ENCODE measurements at places on chromosomes 6 and 20. TPM values are rescaled to one million over a fixed set of nuclear protein-coding genes. Genes with fewer than 3 reads are reported as not detected.

GRCh38 chr20:24771542-24772061, 177.5 kb upstream of the CST7 start:
- H3K27ac ChIP-seq: no peak overlapping the region
- H3K4me3 ChIP-seq: no peak overlapping the region
- 0 out of 2 replicates have a peak, but pooled peaks cover 7% of the 10 kb centered on the region for H3K4me1 ChIP-seq

GRCh38 chr6:119308048-119308570, 41.5 kb downstream of the MAN1A1 start:
- no peaks in the 10 kb centered on the region for H3K27me3 ChIP-seq
- no peaks in the 10 kb centered on the region for H3K36me3 ChIP-seq
- peaks cover 63% of the 10 kb centered on the region for H3K4me1 ChIP-seq
- H3K27ac ChIP-seq: peak overlapping the region; percentile 40
- H3K4me3 ChIP-seq: no peak overlapping the region

DNA sequence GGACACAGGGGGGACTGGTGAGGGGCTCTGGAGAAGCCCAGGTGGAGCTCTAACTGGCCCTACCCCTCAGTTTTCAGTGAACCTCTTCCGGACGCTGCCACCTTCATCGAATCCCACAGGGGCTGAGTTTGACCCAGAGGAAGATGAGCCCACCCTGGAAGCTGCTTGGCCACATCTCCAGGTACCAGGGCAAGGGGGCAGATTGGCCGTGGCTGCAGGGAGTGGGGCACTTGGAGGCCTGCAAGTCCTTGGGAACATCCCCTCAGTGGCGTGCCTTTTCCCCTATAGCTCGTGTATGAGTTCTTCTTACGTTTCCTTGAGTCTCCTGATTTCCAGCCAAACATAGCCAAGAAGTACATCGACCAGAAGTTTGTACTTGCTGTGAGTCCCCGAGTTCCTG, 6.6 kb downstream of the MEA1 start:
- H3K4me1 ChIP-seq: no peaks in the 10 kb centered on the region
- H3K27me3 ChIP-seq: no peaks in the 10 kb centered on the region
- no peak overlapping the region for H3K4me3 ChIP-seq

CASS4 gene
- total RNA-seq: 0.17 TPM

DNA sequence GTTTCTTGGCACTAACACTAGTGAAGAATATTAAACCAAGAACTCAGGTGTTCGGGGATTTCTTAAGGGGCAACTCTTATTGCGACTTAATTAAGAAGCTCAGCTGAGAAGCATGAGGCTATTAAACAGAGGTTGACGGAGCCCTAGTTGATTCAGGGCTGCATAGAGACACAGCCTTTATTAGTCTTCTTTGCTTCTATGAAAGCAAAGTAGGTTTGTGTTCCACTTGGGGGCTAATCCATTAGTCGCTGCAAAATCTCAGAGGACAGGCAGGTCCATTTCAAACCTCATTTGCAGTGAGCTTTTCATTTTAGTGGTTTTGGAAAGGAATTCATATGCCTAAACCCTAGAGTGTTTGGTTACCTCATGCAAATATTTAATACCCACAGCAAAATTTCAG, 506.6 kb upstream of the SULF2 start:
- H3K36me3 ChIP-seq: no peaks in the 10 kb centered on the region
- H3K4me1 ChIP-seq: peaks cover 14% of the 10 kb centered on the region
- no peak overlapping the region for H3K4me3 ChIP-seq
- H3K27ac ChIP-seq: no peak overlapping the region
- 0 out of 2 replicates have a peak, but pooled peaks cover 5% of the 10 kb centered on the region for H3K27me3 ChIP-seq
- DNase-seq: no peak

DNA sequence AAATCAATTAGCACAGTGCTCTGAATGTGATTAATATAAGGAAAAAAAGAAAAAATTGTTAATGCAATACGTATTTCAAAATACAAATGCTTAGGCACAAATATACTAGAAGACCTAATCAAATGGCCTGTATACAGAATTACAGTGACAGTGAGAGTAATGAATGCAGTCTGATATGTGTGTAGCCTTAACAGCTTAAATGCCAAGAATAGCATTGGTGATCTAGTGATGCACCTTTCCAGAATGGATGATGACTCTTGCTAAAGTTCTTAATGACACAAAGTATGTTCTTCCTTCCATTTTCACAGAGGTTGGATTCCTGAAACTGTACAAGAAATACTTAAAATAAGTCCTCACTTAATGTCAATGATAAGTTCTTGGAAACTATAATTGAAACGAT, 131.0 kb downstream of the CDKAL1 start:
- no peak for DNase-seq
- H3K27ac ChIP-seq: no peak overlapping the region
- no peaks in the 10 kb centered on the region for H3K27me3 ChIP-seq

- no peaks in the 10 kb centered on the region for H3K4me1 ChIP-seq
- no peaks in the 10 kb centered on the region for H3K27me3 ChIP-seq
- no peak for DNase-seq
Observed at GRCh38 chr6:82914511-82914910, 151.1 kb downstream of the UBE3D start.

DNA sequence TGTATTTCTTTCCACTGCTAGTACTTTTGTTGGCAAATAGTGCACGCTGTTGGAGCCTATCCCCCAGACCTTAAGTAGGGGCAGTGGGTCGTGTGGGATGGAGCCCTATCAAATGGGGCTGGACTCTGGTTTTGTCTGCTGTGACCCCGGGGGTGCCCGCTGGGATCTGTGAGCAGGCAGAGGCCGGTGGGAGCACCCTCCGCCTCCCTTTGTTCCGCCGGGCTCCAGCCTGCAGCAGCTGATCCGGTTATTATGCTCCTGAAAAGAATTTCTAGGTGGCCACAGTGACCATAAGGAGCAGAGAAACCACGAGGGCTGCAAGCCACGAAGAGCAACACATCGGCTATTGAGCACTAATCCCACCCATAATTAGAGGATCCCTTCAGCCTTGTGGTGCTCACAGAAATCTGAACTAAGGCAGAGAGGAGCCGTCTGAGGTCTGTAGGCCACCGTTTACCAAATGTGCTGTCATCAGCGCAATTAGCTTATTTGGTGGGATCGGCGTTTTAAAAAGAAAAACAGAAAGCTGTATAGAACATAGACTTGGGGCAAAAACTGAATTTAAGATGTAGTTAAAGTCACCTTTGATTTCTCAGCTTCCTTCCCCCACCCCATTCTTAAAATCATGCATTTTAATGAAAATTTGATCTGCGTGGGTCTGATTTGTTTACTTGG, 598.3 kb upstream of the JAG1 start:
- peaks cover 23% of the 10 kb centered on the region for H3K4me1 ChIP-seq
- H3K27me3 ChIP-seq: no peaks in the 10 kb centered on the region
- DNase-seq: no peak
- H3K27ac ChIP-seq: no peak overlapping the region

SAMD5 gene
- total RNA-seq: 4.0 TPM

DNA sequence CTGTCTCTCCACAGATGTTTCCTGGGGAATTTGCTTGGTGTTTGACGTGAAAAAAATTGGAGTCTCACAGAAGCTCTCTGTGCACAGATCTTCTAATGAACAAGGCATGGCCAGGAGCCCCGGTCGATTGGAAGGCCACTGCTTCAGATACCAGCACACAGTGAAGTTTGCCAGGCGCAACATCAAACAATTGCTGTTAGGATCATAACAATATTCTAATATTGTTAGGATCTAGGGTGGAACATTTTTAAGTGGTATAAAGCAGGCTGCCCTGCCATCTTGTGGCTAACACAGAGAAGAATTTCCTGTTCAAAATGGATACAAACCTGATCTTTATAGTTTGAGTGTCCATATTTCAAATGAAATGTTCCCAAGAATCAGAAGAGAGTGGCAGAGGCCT, 64.1 kb downstream of the C6orf118 start:
- no peak overlapping the region for H3K4me3 ChIP-seq
- H3K27me3 ChIP-seq: no peaks in the 10 kb centered on the region

DNA sequence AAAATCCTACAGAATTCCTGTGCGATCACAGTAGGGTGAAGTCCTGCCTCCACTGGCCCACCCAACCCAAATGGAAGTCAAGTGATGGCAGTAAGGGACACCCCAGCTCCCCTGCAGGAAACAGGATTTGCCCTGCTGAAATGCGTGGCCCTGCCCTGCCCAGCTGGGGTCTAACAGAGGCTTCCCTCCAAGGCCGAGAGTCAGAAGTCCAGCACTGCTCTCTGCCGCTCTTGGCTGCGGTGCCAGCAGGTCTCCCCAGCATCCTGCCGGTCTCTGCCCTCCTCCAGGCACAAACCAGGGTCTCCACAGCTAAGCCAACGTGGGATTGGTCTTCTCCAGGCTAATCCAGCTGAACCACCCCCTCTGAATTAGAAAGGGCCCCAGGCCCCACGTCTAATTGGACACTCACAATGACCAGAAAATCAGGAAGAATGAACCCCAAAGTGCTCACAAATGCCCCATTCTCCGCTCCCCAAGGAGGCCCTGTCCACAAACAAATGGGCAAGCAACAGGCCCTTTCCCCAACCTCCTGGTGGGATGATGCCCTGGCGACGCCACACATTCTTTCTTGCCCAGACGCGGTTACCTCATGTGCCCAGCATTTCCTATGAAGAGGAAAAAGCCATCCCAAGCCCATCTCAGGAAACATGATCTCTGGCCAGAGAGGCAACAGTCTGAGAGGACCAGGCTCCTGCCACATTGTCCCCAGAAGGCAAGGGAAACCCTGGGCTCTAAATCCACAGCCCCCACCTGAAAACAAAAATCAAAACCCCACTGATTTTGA, 117.2 kb downstream of the BANF2 start:
- DNase-seq: no peak
- no peaks in the 10 kb centered on the region for H3K27me3 ChIP-seq
- H3K27ac ChIP-seq: no peak overlapping the region
- H3K4me3 ChIP-seq: no peak overlapping the region

DNA sequence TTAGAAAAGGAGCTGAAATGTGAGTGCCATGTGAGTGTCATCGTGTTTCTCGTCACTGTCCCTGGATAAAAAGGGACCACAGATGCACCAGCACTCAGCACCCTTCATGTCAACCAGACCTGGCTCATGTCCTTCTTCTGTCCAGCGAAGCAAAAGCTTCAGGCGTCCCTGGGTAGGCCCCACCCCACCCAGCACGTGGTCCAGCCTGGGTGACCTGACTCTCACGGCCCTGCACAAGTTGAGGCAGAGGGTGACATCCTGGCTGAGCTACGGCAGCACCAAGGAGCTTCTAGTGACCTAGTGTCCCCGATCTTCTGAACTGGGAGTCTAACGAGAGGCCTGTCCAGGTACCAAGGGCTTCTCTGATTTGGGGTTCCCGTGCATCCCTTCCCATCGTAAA, 37.8 kb downstream of the PSMG4 start:
- no peaks in the 10 kb centered on the region for H3K4me1 ChIP-seq
- no peaks in the 10 kb centered on the region for H3K27me3 ChIP-seq
- no peak overlapping the region for H3K27ac ChIP-seq

- no peak for DNase-seq
- H3K4me3 ChIP-seq: no peak overlapping the region
- H3K27me3 ChIP-seq: no peaks in the 10 kb centered on the region
- no peaks in the 10 kb centered on the region for H3K36me3 ChIP-seq
- no peak overlapping the region for H3K27ac ChIP-seq
- peaks cover 12% of the 10 kb centered on the region for H3K4me1 ChIP-seq
Observed at GRCh38 chr6:89506716-89507617, 74.0 kb downstream of the ANKRD6 start.

DNA sequence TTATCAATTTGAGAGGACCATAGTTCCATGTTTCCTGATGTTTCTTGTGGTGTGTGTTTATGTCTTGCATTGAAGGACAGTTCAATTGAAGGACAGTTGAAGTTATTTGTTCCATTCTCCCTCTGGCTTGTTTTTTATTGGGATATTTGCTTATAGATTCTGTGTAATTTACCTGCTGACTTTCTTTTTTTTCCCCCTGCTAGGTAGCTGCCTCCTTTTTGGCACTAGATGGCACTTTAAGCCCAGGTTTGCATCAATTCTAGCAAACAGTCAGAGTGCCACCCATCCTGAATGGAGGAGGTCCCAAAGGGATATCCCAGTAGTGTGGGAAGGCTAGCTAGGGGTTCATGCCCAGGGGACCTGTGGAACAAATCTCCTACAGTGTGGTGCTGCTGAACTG, 78.1 kb downstream of the CFAP61 start:
- H3K27me3 ChIP-seq: no peaks in the 10 kb centered on the region
- H3K27ac ChIP-seq: no peak overlapping the region

DNA sequence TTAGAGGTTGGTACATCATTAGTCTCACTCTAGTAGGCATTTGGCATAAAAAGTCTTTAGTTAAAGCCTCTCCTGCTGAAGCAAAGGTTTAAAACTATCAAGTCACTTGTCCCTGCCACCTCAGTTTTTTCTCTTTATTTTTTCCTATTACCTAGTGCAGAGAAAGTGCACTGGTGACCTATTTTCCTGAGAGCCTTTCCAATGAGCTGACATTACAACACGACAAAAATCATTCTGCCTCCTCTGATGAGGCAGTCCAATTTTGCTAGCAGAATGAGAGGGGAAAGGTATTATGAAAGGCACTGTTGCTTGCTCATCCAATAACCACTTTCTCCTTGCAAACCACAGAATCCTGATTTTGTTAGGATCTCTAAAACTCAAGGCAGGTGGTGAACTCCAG, 73.3 kb upstream of the SGK1 start:
- no peaks in the 10 kb centered on the region for H3K4me1 ChIP-seq
- no peaks in the 10 kb centered on the region for H3K36me3 ChIP-seq
- H3K27me3 ChIP-seq: no peaks in the 10 kb centered on the region
- no peak overlapping the region for H3K27ac ChIP-seq

All from HCT116 (cell line).